RWPE1 (cell line): ENCODE measurements at places on chromosomes 3 and 15.

DNA sequence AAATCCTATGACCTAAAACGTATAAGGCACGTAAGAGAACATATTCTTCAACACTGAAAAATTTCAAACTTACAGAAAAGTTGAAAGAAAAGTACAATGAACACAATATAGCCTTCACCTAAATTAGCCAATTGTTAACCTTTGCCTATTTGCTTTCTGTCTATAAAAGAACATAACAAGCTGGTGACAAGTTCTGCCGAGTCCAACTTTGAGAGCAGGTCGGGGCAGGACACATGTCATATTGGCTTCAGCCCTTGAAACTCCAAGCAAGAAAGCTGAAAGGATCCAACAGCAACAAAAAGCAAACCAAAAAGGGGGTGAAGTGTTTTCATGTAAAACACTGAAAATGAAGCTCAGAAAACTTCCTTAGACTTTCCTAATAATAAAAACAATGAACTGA, 59.1 kb downstream of the TBC1D2B start:
- DNase-seq: no peak

- DNase-seq: no peak
These were observed 2.2 kb upstream of the ISLR2 start for GRCh38 chr15:74127954-74128784.

DNA sequence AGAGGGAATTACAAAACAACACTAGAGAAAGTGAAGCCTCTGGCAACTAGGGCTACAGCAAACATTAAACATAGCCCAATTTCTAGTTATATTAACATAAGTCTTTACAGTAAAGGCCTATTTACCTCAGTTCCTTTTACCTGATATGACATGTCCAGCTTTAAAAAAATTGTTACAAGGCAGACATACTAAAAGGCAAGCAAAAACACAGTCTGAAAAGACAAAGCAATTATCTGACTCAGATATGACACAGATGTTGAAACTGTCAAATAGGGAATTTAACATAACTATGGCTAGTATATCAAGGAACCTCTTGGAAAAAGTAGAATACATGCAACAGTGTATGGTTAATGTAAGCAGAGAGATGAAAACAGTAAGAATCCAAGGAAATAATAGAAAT, 238.6 kb downstream of the RAP2B start:
- peak; percentile 28 for DNase-seq

GRCh38 chr3:157093096-157093495, 66.9 kb downstream of the CCNL1 start:
- no peak for DNase-seq

DNA sequence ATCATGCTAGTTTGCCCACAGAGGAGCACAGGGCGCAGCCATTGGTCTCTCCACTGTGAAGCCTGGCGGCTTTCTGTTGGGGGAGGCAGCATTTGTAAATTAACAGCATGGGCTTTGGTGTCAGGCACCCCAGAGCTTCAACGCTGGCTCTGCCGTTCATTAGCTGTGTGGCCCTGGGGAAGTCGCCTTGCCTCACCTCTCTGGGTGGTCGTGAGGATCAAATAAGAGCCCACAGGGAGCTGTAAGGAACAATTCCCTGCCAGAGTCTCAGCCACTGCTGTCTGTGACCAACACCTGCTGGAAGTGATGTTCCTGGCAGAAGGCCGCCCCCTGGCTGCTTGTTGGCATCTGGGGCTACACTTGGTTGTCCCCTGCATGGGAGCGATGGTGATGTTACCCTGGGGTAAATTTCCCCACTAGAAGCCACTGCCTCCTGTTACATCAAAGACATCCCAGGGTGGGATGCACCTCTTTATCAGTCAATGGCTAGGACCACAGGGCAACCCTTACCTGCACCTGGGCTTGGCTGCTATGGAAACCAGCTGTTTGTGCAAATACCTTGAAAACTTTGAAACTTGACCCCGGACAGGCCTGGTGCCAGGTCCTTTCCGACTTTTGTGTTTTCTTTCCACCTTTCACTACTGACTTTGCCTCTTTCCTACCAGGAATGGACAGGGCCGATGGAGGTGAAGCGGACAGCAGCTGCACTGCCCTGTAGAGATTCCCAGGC, 36.9 kb downstream of the DNASE1L3 start:
- DNase-seq: no peak

- no peak for DNase-seq
These were observed 16.7 kb downstream of the BLOC1S6 start for GRCh38 chr15:45603881-45604280.

DNA sequence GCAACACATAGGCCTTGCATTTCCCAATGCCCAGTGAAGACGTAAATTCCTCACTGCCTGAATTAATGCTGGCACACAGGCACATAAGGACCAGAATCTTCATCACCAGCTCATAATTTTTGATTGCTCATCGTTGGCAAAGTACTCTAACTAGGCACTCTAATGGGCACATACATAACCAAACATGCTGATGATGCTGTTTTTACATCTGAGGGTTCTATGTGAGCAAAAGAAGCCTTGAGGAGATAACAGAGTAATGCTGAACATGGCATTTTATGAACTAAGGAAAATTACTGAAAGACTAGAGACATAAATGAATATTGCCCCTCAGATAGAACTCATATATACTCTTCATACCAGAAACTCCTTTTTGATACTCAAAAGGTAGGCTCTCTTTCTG, 387.4 kb downstream of the EPHA6 start:
- DNase-seq: no peak

DNA sequence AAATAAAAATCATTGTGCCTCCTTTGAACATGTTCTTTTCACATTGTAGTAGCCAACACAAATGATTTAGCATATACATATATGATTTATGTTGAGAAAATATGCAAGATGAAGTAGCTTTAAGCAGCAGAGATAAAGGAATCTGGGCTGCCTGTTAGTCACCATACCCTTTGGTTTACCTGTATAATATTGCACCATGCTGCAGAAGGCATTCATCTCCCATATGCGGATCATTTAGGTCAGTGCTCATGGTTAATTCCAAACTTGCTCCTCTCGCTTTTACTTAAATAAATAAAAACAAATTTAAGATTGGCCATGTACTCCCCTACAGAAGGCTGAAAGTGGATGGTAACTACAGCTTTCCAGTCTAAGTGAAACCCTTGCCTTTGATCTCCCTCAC, 86.7 kb upstream of the TBL1XR1 start:
- DNase-seq: no peak

DNA sequence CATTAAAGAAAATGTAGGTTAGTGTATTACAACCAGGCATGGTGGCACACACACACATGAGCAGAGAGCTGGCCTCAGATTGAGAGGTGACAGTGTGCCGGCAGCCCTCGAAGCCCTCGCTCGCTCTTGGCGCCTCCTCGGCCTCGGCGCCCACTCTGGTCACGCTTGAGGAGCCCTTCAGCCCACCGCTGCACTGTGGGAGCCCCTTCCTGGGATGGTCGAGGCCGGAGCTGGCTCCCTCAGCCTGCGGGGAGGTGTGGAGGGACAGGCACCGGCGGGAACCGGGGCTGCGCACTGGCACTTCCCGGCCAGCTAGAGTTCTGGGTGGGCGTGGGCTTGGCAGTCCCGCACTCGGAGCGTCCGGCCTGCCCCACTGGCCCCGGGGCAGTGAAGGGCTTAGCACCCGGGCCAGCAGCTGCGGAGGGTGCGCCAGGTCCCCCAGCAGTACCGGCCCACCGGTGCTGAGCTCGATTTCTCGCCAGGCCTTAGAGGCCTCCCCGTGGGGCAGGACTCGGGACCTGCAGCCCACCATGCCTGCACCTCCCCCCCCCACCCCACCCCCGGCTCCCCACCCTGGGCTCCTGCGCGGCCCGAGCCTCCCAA, 80.4 kb upstream of the TMEM158 start:
- no peak for DNase-seq

- no peak for DNase-seq
These were observed 232.1 kb downstream of the NECTIN3 start for GRCh38 chr3:111303760-111304159.

DNA sequence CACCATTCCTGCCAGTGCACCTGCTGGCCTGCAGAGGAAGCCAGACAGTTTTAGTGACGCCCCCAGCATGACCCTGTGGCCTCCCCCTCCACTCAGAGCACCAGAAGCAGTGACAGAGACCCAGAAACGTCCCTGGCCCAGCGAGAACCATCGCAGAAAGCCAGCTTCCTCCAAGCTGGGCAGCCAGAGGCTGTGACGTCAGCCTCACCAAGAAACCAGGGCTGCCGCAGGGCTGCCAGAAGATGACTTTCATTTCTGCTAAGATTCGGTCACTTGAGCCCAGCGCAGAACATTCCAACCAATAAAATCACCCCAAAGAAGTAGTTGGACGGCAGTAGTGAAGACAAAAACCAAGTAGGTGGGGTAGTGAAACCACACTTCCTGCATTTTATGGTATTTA, 29.6 kb upstream of the RPL32 start:
- no peak for DNase-seq

GRCh38 chr3:187735837-187736236, 9.4 kb downstream of the BCL6 start:
- no peak for DNase-seq

- peak; percentile 29 for DNase-seq
These were observed 230.3 kb upstream of the TLE3 start for GRCh38 chr15:70327856-70328678.

GRCh38 chr3:158809642-158810041, 7.8 kb downstream of the MFSD1 start:
- DNase-seq: no peak

GRCh38 chr3:160822936-160823335, 66.9 kb downstream of the PPM1L start:
- no peak for DNase-seq

- DNase-seq: no peak
These were observed 37.3 kb downstream of the LNP1 start for GRCh38 chr3:100438623-100438974.

- DNase-seq: peak; percentile 47
These were observed 36.3 kb upstream of the TPM1 start for GRCh38 chr15:63006032-63006878.

DNA sequence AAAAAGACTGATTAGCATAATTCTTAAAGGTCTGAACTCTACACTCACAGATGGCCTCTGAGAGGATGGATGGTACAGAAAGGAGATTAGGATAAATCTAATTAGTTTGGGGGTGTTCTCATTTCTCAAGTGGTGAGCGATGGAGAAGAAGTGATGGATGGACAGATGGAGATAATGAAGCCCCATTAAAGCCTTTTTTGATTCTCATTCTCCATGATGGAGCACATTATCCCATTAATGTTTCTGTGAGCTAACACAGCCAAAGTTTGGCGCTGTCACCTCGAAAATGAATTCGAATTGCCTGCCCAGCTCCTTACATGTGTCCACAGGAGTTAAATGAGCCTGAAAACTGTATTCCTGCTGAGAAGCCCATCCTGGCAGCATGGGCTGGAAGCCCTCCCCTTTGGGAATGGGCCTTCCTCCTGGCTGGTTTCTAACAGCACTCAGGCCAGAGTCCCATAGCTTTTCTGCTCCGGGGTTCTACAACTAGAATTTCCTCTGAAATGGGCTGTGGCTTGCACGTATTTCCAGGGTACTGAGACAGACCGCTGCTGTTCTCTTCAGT, 726.0 kb upstream of the CFAP20DC start:
- DNase-seq: no peak

GRCh38 chr3:131535596-131535995, 32.8 kb upstream of the MRPL3 start:
- DNase-seq: peak; percentile 45
